Right hindlimb (tissue), 1 donor: ENCODE measurements at places on chromosomes 11 and 22.
A peak's percentile ranks its signal among the peaks of the same experiment; 100 is the strongest.

DNA sequence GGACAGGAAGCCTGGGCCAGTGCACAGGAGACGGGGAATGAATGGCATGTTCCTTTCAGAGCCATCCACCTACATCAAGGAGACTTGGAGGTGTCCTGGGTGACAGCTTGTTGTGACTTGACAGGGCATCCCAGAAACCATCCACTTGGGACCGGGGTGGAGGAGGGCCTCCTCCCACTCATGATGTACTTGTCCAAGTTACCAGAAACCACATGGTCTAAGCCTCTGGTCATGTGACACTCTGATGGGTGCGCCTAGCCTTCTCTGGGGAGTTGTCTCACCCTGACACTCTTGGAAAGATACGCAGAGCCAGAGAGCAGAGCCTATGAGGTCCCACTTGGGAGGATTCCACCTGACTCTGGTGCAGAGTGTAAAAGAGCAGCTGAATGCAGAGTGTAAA lies 21.6 kb upstream of the FXYD6 start:
- no peak for DNase-seq

GRCh38 chr11:84642500-84642899 lies 984.6 kb downstream of the DLG2 start:
- no peak for DNase-seq

DNA sequence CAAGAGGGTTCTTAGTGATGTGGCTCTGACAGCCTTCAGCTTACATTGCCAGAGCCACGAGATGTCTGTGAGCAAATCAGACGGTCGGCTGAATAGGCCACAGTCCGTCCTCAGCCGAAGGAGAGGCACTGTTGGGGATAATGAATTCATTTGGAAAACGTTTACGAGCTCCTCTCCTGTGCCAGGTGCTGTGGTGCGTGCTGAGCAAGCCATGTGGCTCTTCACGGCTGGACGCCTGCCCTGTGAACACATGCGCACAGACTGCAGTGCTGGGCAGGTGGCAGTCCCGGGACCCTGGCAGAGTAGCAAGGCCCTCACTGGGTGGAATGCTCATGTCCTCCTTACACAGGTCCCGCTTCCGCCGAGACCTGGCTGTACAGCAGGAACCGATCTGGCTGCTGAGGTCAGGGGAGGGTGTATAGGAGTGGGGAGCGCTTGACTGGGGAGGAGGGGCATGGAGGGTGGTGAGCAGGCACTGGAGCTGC lies 6.8 kb downstream of the TBC1D22A start:
- DNase-seq: peak; percentile 71

GRCh38 chr11:27348340-27348873 lies 14.6 kb downstream of the CCDC34 start:
- DNase-seq: no peak

DNA sequence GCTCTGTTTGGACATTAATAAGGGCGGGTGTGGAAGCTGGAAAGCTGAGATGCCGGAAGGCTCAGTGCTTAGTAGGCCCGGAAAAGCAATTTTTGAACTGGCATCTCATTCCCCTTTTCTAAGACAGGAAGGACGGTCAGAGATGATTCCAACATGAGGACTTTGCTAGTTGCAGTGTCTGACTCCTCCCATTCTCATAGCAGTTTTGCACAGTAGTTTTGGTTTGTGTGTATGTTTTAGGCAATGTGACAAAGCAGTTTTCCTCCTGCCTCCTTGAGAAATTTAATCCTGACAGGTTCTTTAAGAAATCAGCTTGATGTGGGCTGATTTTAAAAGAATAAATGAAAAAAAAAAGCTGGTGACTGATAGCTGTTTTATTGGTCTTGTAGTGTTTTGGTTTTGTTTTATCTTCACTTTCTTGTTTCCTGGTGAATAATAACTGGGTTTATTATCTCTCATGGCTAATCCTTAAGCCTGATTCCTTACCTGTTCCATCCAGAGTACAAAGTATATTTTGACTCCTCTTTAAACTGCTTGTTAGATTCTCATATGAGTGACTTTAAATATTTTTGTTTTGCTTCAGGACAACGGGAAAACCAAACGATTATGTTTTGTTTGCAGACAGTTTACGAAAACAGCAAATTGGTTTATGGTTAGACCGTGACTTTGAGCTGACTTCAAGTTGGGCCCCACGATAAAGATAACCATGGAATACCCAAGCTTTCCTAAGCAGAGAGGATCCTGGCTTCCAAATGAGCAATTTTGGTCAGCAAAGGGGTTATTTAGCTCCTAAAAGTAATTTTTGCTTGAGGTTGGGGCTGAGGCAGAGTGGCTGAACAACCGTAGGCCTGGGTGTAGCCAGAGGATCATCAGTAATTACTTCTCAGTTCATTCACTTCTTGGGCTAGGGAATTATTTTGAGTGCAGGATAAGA lies 3.4 kb downstream of the PTPRJ start:
- no peak for DNase-seq

GRCh38 chr11:124886978-124887666 lies 10.5 kb downstream of the ROBO4 start:
- no peak for DNase-seq

GRCh38 chr22:37320726-37321677 lies 38.7 kb downstream of the CYTH4 start:
- no peak for DNase-seq

DNA sequence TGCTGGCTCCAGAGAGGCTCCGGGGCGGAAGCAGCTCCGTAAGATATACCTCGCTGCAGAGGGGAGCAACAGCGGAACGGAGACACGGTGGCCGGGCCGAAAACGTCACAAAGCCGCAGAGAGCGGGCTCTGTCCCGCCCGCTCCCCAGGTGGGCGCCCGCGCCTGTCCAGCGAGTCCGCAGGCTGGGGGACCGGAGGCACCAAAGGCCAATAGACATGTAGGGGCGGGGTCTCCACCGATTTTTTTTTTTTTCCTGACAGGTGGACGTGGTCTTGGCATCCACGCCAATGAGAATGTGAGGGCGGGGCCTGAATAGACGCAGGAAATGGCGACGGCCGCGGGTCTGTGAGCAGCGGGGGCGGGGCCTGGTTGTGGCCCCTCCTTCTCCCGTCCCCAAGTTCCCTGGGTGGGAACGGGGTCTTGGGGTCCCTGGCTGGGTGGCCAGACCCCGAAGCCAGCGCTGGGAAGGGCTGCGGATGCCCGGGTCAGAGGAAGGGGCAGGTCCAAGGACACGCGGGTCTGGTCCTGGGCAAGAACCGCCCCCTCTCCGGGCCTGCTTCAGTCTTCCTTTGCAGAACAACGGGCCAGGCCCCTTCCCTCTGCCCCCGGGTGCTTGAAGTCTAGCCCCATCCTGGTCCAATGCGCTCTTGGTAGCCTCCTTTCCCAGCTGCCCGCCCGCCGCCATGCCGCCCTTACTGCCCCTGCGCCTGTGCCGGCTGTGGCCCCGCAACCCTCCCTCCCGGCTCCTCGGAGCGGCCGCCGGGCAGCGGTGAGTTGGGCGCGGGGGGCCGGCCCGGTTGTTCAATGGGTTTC lies at the start of gene DNAJC4:
Gene DNAJC4, plus strand, starts transcription at position 378 of the 814 bp plus-strand sequence. Its CDS starts 307 bp downstream, at position 685.
- peak; percentile 94 for DNase-seq

GRCh38 chr22:28143961-28144745 lies 225.1 kb upstream of the PITPNB start:
- no peak for DNase-seq

DNA sequence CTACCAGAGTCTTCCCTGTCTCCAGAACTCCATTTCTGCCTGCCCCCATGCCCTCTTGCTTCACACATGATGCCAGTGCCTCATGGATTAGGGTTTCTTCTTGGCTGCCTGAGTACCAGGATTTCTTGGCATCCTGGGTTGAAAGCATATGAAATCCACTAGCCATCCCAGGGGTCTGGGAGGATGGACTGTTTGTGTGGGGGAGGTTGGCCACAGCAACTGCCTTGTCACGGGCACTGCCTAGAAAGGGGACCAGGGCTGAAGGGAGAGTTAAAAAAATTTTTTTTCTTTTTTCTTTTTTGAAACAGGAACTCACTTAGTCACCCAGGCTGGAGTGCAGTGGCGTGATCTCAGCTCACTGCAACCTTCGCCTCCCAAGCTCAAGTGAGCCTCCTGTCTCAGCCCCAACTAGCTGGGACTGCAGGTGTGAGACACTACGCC lies 4.2 kb downstream of the USP35 start:
- DNase-seq: no peak

DNA sequence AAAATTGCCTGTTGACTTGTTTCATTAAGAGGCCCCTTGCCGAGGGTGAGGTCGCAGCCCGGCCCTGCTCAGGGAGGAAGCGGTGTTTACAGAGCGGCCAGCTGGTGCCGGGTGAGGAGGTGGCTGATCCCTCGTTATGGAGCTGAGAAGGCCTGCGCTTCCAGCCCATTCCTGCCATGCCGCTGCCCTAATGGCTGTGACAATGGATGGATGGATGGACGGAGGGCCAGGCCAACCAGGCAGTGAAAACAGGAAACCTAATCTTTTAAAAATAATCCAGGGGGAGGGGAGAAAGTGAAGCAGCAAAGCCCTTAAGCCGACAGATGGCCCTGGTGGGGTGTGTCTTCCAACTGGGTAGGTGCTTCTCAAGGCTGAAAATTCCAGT lies 38.5 kb downstream of the BCR start:
- DNase-seq: peak; percentile 77

DNA sequence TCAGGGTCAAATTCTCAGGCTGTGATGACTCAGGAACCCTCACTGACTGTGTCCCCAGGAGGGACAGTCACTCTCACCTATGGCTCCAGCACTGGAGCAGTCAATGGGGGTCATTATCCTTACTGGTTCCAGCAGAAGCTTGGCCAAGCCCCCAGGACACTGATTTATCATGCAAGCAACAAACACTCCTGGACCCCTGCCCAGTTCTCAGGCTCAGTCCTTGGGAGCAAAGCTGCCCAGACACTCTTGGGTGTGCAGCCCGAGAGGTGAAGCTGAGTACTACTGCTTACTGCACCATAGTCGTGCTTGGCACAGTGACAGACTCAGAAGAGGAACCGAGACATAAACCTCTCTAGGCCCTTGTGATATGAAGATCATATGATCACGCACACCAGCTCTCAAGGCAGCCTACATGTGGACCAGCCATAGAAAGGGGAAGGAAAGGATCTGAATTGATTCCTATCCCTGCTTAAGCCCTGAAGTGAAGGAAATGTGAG lies 58.2 kb downstream of the ZNF280B start:
- DNase-seq: peak; percentile 23

GRCh38 chr11:110777775-110778174 lies 65.5 kb upstream of the ARHGAP20 start:
- no peak for DNase-seq

DNA sequence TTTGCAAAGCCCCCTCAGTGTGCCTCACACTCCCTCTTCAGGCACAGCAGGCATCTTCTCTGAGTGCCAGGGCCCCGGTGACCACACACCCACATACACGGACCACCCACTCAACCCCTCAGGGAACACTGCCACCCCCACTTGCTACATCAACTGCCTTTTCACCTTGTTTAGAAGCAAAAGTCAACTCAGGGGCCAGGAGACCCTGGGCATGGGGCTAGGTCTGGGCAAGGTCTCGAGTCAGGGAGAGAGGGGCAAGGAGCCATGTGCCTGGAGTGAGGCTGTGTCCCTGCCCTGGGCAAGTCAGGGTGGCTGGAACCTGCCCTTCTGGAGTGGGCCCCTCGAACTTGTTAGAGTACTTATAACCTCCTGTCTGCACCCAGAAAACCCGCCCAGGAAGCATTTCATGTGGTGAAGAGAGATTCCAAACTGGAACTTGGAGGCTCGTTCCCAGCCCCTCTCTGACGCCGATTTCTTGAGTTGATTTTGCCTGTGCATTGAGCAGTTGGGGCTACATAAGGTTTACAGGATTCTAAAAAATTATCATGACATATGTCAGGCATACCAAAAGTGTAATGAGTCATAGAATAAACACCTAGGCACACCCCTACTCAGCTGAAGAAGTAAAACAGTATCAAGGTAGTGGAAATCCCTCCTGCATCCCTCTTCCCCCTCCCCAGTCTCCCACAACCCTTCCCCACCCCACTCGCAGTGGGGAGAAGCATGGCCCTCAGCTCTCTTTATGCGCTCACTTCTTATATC lies 74.3 kb downstream of the MYEOV start:
- no peak for DNase-seq

DNA sequence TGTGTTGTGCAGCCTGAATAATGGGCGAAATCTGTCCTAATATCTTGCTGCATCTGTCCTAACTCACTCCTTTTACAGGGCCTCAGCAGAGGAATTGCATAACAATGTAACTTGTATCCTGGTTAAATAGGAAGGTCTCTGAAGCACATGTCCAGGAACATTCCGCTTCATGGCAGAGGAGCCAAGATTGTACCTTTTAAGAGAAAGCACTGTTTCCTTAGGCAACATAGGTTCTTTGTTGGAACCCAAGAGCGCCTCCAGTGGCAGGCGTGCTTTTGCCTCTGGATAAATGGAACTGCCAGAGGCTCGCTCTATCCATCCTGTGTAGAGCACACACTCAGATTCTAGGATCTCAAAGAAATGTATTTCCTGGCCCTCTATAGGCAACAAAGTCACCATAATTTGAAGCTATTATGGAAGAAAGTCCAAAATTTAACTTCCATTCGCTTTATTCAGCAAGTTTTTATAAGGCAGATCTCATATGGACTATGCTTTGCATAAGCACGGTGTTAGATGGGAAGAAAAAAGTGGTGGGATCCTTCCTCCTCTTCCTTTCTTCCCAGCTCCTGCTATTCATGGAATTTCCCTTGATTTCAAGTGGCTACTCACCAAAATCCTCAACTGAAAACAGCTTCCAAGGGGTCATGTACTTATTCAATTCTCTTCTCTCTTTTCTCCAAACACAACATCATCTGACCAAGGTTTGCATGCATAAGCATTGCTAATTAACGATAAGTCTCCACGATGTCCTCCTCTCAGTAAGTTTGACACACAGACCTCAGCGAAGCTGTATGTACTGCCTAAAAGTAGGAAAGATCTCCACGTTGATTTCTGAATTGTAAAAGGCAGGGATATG lies at the start of gene BLID:
Gene BLID, minus strand, starts transcription at position 692 of the 856 bp plus-strand sequence. Its CDS starts 293 bp downstream, at position 399.
- no peak for DNase-seq
